GM23338 (cell line): ENCODE measurements at places on chromosomes 1 and 21. TPM values are rescaled to one million over a fixed set of nuclear protein-coding genes. Genes with fewer than 3 reads are reported as not detected.

DNA sequence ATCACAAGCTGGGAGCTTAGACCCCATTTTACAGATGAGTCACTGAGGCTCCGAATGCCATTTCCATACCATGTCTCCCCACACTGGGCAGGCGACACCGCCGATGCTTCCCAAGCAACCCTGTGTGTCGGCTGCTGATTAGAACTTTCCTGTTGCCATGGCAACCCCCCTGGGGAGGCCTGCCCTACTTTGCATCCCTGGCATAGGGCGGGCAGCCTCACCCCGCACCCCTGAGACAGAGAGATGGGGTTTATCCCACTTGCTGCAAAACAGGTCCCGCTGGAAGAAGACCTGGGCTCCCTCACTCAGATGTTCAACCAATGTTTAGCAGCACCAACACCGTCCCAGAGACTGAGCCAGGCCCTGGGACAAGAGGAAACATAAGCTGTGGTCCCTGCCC lies 81.5 kb downstream of the CAMK2N1 start:
- H3K4me3 ChIP-seq = no peak overlapping the region
- peak; percentile 54 for DNase-seq
- no peaks in the 10 kb centered on the region for H3K36me3 ChIP-seq
- H3K27me3 ChIP-seq = peaks cover 98% of the 10 kb centered on the region
- peaks cover 6% of the 10 kb centered on the region; the same call in 1 of the 2 replicates for H3K4me1 ChIP-seq

ATAD3C gene
- total RNA-seq = 0.45 and 1.2 TPM in 2 replicates

DNA sequence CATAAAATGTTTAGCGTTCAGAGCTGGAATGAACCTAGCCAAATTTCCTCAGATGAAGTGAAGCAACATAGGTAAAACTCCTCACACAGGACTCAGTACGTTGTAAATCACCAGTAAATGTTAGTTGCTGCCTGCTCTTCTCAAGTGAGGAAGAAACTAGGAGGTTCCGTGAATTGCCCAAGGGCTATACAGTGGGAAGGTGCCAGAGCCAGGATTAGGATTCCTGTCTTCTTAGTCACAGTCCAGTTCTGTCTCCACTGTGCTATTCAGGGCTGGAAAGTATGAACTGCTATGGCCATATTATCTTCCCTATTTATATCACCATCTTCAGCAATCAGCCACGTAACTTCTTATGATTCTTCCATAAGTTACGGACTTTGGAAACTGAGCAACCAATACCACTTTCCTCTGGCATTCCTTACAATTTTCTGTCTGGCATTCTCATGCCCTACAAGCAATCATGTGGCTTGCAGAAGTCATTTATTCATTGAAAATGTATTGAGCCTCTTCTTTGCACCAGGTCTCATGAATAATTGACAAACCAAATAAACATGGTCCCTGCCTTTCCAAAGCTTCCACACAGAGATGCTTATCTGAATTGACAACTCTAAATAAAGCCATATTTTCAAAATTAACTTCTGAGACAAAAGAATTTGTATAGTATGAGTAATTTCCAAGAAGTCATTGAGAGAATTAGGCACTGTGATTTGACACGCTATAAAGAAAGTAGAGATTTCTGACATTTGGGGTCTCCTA lies 271.6 kb upstream of the SGIP1 start:
- DNase-seq = no peak
- no peaks in the 10 kb centered on the region for H3K36me3 ChIP-seq
- H3K27ac ChIP-seq = no peak overlapping the region
- no peak overlapping the region for H3K4me3 ChIP-seq
- H3K27me3 ChIP-seq = no peaks in the 10 kb centered on the region

- H3K4me1 ChIP-seq = no peaks in the 10 kb centered on the region
- no peaks in the 10 kb centered on the region for H3K27me3 ChIP-seq
- no peak overlapping the region for H3K27ac ChIP-seq
- no peaks in the 10 kb centered on the region for H3K36me3 ChIP-seq
- H3K4me3 ChIP-seq = no peak overlapping the region
- no peak for DNase-seq
These were observed 175.3 kb downstream of the MAGI3 start for GRCh38 chr1:113565621-113566020.

GRCh38 chr21:38806153-38806941 lies 618 bp downstream of the ETS2 start:
- H3K4me1 ChIP-seq = peaks cover 45% of the 10 kb centered on the region
- H3K36me3 ChIP-seq = peaks cover 12% of the 10 kb centered on the region; the same call in 1 of the 2 replicates
- DNase-seq = peak; percentile 54
- peak overlapping the region; percentile 80 for H3K4me3 ChIP-seq

FCRL3 gene
- total RNA-seq = not detected in 2 replicates

- H3K4me1 ChIP-seq = no peaks in the 10 kb centered on the region
- peaks cover 2% of the 10 kb centered on the region; the same call in 1 of the 2 replicates for H3K36me3 ChIP-seq
- no peak for DNase-seq
- H3K27ac ChIP-seq = no peak overlapping the region
- no peaks in the 10 kb centered on the region for H3K27me3 ChIP-seq
These were observed 10.7 kb downstream of the AUNIP start for GRCh38 chr1:25848531-25848930.

RGS4 gene
- total RNA-seq = 0.38 and 1.0 TPM in 2 replicates

GRCh38 chr1:9792156-9793042 lies 31.4 kb downstream of the CLSTN1 start:
- DNase-seq = peak; percentile 88
- no peak overlapping the region for H3K4me3 ChIP-seq
- H3K27me3 ChIP-seq = no peaks in the 10 kb centered on the region
- H3K27ac ChIP-seq = peak overlapping the region; percentile 76
- H3K4me1 ChIP-seq = peaks cover 49% of the 10 kb centered on the region

DNA sequence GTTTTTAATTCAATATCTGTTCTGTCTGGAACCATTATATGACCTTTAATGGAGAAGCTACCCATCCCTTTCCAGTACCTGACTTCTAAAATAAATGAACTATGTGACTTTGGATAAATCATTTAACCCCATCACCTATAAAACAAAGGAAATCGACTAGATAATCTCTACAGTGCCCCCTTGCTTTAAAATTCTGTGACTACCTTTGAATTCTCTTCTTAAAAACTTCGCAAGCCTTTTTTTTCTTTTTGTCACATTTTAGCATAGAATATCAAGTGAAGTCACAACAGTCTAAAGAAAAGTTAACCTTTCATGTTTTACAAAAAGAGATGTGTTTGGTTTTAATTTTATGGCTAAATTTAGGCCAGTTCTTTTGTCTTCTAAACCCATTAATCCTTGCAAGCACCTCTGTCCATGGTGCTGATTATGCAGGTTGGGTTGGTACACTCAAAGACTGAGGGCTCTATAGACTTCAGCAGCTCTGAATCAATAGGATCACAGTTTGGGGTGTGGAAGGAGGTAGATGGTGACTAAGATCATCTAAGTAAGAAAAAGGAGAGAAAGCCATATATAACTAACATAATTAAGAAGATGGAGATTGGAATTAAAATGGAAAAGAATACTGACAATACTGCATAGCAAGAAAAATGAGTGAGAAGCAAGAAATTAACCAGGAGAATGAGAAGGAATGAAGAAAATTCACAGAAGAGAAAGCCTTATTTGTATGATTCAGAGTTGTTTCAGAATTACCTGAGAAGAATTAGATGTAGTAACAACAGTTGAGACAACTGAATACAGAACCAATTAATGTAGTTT lies 59.2 kb downstream of the TBX15 start:
- H3K36me3 ChIP-seq = no peaks in the 10 kb centered on the region
- H3K4me1 ChIP-seq = no peaks in the 10 kb centered on the region
- no peak overlapping the region for H3K4me3 ChIP-seq
- no peaks in the 10 kb centered on the region for H3K27me3 ChIP-seq
- peak; percentile 71 for DNase-seq

TGFB2 gene
- total RNA-seq = 0.19 and 1.4 TPM in 2 replicates

DNA sequence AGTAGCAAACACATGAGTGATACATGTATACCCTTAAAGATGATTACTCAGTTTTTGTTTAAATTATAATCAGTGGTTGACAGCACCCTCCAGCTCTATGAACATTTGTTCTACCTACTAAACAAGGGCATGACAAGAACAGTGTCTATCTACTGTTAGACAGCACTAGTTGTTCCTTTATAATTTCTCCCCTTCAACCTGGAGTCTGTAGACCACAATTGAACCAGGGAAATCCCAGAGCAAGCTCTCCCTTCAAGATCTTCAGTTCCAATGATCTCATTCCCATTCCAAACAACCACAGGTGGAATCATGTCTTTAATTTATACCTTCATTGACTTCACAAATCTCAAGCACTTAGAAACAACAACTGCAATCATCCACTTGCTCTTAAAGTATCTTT lies 216.1 kb downstream of the HHIPL2 start:
- no peaks in the 10 kb centered on the region for H3K4me1 ChIP-seq
- no peaks in the 10 kb centered on the region for H3K27me3 ChIP-seq
- H3K27ac ChIP-seq = no peak overlapping the region

DNA sequence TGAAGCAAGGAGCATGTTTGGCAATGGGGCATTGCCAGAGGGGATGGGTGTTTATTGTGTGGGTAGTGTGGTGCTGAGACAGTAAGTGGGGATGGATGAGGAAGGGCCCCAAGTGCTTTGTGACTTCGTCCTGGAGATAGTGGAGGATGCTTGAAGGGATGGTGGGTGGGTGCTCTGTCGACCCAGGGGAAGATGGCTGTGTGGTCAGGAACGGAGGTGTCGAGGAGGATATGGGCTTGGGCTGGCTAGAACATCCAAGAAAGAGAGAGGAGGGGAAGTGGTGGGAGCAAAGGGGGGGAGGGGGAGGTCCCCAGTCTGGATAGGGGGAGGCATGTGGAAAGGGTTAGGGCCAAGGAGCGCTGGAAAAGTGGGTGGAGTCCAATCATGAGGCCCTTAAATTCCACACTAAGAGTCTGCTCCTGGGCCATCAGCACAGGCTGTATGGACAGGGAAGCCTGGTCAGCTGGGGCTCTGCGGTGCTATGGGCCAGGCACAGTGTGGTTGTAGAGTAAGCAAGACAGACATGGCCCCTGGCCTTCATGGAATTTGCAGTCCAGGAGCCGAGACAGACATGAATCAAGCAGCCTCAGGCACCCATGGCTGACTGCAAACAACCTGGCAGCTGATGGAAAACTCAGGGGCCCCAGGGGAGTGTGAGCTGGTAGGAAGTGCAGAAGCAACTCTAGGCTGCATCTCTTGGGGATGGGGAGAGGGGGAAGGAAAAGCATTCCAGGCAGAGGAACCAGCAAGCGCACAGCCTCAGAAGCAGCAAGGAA lies 36.3 kb downstream of the EDN2 start:
- DNase-seq = no peak
- no peak overlapping the region for H3K4me3 ChIP-seq
- no peaks in the 10 kb centered on the region for H3K36me3 ChIP-seq
- H3K27ac ChIP-seq = no peak overlapping the region
- H3K27me3 ChIP-seq = no peaks in the 10 kb centered on the region

GRCh38 chr1:184878002-184878401 lies 96.3 kb downstream of the NIBAN1 start:
- DNase-seq = no peak
- no peak overlapping the region for H3K4me3 ChIP-seq
- H3K27ac ChIP-seq = no peak overlapping the region
- no peaks in the 10 kb centered on the region for H3K36me3 ChIP-seq
- H3K27me3 ChIP-seq = peaks cover 16% of the 10 kb centered on the region; the same call in 1 of the 2 replicates
- H3K4me1 ChIP-seq = peaks cover 19% of the 10 kb centered on the region

DNA sequence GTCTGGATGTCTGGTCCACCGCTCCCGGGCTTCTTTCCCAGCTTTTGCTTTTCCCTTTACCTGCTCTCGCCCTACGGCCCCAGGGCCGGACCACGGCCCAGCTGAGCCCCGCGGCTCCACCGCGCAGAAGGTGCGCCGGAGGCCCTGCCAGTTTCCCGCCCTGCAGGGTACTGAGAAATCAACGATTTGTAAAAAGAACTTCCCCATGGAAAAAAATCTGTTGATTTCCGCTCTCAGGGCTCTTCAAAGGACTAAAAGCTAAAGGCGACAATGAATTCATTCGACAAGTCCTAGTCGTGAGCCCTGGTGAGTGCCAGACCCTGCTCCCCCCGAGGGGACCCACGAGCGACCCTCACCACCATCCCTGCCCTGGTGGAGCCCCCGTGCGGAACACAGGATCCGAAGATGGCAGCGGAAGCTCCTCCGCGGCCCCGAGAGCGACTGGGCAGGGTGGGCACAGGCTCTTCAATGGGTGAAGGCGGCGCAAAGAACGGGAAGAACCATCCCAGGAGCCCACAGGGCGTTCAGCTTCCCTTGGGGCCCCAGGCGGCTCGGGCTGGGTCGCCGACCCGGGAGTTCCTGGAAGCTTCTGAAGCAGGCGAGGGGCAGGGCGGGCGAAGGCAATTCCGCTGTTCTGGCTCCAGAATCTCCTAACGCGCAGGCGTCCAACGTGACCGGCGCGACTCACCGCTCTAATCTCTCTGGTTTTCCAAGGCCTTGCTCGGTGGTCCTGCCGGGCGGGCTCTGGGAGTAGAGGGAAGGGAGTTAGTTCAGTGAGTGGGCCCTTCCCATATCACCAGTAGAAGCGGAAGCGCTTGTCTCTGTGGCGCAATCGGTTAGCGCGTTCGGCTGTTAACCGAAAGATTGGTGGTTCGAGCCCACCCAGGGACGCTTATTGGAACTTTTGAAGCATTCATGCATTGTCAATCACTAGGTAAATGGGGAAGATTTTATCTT lies 6.6 kb upstream of the RNU1-2 start:
- no peaks in the 10 kb centered on the region for H3K36me3 ChIP-seq
- DNase-seq = peak; percentile 98
- peak overlapping the region; percentile 96 for H3K27ac ChIP-seq
- H3K27me3 ChIP-seq = no peaks in the 10 kb centered on the region

DNA sequence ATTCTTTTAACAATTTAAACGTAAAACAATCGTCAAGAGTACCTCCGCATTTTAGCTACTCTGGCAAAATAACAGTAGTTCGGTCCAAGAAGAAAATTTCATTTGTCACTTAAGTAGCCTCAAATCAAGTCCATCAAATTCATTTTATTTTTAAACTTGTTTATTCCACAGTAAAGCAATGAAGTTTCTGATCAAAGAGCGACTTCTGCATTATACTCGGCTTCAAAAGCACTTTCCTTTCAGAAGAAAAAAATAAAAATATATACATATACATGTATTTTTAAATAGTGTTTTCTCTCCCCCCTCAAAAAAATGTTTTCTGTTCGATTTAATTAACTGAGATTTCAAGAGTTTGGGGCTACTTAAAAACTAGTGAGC lies 115.0 kb downstream of the RERE start:
- H3K27ac ChIP-seq = peak overlapping the region; percentile 95
- H3K27me3 ChIP-seq = no peaks in the 10 kb centered on the region
- no peaks in the 10 kb centered on the region for H3K36me3 ChIP-seq
- H3K4me3 ChIP-seq = peak overlapping the region; percentile 59
- peaks cover 57% of the 10 kb centered on the region for H3K4me1 ChIP-seq

DNA sequence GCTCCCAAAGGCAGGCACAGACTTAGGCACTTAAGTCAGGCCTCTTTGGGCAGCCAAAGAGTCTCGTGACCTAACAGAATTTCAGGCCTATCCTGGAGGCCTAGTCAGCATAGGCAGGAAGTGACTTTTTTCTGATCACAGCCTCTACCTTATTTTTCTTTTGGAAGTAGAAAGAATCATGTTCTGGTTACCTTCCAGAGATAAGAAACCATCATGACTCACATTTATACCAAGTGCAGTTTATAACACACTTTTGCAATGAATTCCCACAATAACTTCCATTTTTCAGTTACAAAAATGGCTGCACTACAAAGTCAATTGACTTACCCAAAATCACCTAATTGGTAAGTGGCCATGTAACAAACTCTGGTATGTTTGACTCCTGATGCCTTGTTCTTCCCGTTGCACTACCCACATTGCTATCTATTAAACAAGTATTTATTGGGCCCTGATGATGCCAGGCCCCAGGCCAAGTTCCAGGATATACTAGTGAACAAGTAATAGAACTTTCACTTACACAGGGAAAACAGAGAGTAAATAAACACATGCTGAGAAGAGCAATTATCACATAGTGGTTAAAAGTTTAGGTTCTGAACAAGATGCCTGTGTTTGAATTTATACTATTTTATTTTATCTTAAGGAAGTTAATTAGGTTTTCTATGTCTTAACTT lies 74.3 kb downstream of the SH3GLB1 start:
- H3K4me3 ChIP-seq = no peak overlapping the region
- no peak overlapping the region for H3K27ac ChIP-seq
- H3K36me3 ChIP-seq = no peaks in the 10 kb centered on the region
- no peaks in the 10 kb centered on the region for H3K27me3 ChIP-seq

NMNAT2 gene
- total RNA-seq = 8.5 and 10.0 TPM in 2 replicates
